ENCODE measurements at places on chromosomes 1 and 21.
A peak's percentile ranks its signal among the peaks of the same experiment; 100 is the strongest.

DNA sequence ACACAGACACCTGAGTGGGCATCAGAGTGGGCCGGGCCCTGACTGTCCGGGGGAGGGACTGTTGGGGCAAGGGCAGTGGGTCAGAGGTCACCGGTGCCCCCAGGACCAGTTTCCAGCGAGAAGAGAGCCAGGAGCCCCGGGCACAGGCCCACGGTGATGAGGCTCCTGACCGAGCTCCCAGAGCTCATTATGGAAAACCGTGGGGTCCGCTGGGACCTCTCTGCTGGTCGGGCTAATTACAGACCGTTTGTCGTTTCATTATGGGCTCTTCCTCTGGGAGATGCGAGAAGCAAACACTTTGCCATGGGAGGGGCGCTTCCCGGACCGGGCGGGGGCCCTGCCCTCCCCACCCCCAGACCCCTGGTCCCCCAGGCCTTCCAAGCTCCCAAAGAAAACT is 12.0 kb upstream of the TTLL10 start:
- DNase-seq: no peak

DNA sequence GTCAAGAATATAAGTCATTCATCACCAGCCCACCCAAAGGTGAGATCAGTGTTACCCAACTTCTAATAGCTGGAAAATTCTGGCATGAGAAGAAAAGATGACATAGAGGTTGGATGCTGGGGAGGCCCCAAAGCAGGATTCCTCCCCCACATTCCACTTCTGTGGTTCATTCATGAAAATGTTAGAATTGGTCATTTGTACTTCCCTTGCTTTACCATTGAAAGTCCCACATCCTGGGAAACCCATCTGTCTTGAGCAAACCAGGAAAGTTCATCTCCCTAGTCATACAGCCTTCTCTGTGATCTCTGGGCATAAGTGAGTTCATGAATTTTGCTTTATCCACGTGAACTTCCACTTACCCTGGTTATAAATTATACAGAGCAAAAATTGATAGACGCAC is 66.8 kb downstream of the SERINC2 start:
- DNase-seq: no peak

GRCh38 chr21:44503901-44504399 is 36.0 kb downstream of the KRTAP10-1 start:
- no peak for DNase-seq

- no peak for DNase-seq
Measured at GRCh38 chr1:41872074-41872473, 46.6 kb downstream of the HIVEP3 start.

DNA sequence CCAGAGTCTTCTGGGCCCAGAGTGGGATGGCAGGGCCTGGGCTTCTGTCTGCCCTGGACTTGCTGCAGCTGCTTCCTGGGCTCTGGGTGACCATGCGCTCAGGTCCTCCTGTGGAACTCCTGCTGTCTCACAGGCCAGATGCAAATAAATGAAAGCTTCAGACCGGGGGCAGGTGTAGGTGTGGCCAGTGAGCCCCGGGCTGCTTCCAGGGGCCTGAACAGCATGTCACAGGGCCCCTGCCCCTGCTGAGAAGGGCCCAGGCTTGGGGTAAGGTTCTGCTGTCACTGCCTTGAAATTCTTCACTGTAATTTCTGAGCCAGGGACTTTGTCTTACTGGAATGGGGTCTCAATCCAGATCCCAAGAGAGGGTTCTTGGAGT is 2.5 kb upstream of the PKNOX1 start:
- DNase-seq: no peak

GRCh38 chr1:159960721-159961381 is 6.8 kb upstream of the SLAMF9 start:
- peak; percentile 93 for DNase-seq

- no peak for DNase-seq
Measured at GRCh38 chr1:54285815-54286345, 85.9 kb downstream of the MRPL37 start.

DNA sequence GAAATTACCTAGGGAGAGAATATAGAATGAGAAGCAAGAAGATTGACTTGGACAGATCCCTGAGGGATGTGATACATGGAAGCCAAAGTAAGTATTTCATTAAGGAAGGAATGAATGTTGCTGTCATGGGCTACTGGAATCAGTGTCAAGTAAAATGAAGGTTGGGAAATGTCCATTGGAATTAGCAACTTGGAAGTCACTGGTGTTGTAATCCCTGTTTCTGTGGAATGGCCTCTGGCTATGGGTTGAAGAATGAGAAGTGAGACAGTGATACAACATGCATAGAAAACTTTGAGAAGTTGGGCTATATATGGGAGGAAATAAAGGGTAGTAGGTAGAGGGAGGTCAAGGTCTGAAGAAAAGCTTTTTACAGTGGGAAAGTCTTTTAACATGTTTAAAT is 54.7 kb downstream of the CCDC18 start:
- no peak for DNase-seq

GRCh38 chr1:45667321-45668111 is 18.8 kb downstream of the GPBP1L1 start:
- no peak for DNase-seq

DNA sequence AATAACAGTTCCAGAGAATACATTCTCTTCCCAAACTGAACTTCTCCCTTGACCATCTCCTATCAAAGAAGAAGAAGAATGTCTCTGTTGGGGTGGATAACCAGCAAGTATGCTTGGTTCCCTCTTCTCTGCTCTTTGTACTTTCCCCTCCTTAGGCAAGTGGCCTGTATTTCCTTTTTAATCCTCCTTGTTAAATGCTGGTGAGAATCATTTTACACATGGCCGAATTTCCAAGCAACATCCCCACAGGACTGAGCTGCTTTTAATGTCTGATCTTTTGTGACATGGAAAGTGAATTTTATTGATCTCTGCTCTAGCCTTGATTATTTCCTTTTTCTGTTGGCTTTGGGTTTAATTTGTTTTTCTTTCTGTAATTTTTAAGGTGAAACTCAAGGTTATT is 336.7 kb downstream of the DUSP10 start:
- no peak for DNase-seq

- DNase-seq: no peak
Measured at GRCh38 chr1:180402001-180402400, 100.4 kb downstream of the ACBD6 start.

DNA sequence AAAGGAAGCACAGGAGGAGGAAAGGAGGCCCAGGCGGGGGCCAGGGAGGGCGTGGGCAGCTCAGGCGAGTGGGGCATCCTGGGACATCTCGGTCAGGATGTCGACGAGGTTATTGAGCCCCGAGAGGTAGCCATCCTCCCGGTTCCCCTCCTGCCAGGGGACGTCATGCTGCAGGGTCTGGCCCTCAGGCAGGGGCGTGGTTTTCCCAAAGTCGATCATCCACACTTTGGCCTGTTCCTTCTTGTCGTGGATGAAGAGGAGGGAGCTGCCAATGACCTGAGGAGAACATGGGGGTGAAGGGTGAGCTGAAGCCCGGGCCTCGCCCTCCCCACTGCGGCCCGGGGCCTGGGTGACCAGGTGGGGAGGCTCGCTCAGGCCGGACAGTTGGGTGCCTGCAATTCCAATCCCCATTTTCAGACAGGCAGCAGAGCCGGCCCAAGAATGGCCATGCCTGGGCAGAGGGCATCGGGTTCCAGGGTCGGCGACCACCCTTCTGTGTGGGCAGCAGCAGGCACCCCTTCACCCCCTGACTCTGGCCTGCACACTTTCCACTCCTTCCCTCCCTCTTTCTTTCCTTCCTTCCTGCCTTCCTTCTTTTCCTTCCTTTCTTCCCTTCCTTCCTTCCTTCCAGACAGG is 86.2 kb downstream of the STUM start:
- DNase-seq: no peak

All from fibroblast of skin of scalp (primary cell).